ENCODE measurements at places on chromosomes 4 and X.

DNA sequence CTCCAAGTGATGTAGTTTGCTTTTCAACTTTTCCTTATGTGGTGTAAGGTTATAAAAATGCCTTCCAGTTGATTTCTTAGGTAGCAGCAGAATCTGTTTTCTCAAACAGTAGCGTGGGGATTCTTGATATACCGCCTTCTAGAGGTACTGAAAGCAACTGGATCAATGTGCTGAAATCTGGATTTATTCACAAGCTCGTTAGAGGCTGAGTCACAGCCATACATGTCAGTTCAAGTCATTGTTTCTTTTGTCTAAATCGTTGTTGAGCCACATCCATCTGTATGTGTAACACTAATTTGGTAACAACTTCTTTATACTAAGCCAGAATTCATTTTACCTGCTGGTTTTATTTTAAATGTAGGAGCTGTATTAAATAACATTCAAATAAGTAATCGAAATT is 200.0 kb upstream of the MAD2L1 start:
- DNase-seq = no peak

DNA sequence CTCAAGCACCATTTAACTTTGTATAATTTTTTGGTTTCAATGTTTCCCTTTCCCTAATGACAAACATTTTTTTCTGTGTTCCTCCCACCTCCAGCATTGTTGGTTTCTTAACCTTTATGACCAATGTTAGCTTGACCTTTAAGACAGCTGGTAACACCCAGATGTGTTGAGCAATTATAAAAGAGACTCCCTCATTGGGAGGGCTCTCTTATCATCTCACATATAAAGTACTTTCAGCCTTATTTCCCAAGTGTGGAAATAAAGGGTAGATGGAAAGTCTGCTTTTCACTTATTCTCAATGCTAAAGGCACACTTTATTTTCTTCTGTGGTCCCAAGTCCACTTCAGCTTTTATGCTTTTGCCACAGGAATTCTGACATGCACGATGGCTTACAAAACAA is 1420.4 kb downstream of the RAPGEF2 start:
- DNase-seq = no peak

- DNase-seq = peak; percentile 27
These were observed 4.3 kb upstream of the TSPAN5 start for GRCh38 chr4:98662626-98663225.

- no peak for DNase-seq
These were observed 46.9 kb downstream of the JADE3 start for GRCh38 chrX:46959101-46959500.

DNA sequence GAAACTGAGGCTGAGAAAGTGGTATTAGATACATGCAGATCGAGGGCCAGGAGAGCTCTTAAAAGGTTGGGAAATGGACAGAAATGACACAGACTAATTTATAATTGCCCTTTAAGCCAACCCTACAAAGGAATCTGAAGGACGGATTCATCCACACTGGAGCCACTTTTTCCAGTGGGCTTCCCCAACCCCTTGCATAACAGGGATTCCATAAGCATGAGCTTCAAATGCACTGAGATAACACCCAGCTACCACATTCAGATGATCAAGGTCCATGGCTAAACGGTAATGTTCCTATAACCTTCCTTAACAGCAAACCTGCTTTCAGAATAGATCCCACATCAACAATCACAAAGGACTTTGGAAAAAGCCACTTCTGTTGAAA is 34.2 kb downstream of the PLAC1 start:
- no peak for DNase-seq

GRCh38 chrX:71400710-71401109 is 34.6 kb downstream of the TAF1 start:
- DNase-seq = no peak

Data from MM.1S (cell line).